ENCODE measurements at places on chromosomes 3 and 15.

GRCh38 chr3:143295201-143296080 is 175.9 kb downstream of the CHST2 start:
- no peak for DNase-seq

GRCh38 chr3:58173029-58173668 is 37.6 kb downstream of the DNASE1L3 start:
- DNase-seq, result no peak

DNA sequence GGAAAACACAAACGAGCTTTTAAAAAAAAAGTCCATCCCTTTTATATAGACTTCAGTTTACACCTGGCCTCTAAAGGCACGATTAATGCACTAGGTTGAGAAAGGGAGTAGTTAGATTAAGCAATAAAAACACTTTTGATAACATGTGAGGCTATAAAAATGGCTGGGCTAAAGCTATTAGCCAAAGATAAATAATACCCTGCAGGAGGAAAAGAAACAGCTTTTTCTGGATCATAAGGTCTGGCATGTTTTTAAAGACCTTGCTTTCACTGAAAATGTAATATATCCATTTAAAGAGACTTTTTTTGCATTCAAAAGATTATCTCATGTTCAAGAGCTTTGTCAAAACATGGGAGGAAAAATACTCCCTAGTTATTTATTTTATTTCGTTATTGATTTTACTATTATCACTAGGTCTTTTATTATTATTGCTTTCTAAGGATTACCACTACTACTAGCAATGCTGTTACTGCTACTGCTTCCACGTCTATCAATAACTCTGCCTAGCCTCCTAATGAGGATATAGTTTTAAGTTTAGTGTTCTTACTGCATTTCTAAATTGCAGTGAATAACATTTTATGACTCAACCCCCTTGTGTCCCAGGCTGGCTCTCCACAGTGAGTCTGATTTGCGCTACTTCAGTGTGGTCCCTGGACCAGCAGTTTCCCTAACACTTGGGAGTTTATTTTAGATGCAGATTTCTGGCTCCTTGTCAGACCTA is 93.4 kb downstream of the THRB start:
- no peak for DNase-seq

GRCh38 chr3:130820976-130821375 is 72.9 kb upstream of the ATP2C1 start:
- no peak for DNase-seq

GRCh38 chr15:36948982-36949381 is 151.4 kb downstream of the MEIS2 start:
- DNase-seq, result no peak

DNA sequence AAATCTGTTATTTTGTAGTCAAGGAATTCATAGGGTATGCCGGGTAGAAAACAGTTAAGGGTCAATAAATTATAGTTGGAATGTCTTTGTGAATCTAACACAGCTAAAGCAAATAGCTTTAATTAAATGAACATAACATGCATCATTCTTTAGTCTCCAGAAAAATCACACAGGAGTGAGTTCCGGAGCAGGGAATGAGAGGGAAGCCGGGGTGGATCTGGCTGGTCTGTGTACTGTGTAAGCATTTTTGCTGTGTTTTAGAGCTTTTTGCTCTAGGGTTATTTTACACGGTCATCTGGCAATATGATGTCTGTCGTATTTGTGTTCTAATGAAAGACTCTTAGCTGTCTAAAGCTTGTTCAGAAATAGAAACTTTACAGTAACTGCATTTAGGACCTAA is 57.5 kb downstream of the MED12L start:
- DNase-seq, result no peak

DNA sequence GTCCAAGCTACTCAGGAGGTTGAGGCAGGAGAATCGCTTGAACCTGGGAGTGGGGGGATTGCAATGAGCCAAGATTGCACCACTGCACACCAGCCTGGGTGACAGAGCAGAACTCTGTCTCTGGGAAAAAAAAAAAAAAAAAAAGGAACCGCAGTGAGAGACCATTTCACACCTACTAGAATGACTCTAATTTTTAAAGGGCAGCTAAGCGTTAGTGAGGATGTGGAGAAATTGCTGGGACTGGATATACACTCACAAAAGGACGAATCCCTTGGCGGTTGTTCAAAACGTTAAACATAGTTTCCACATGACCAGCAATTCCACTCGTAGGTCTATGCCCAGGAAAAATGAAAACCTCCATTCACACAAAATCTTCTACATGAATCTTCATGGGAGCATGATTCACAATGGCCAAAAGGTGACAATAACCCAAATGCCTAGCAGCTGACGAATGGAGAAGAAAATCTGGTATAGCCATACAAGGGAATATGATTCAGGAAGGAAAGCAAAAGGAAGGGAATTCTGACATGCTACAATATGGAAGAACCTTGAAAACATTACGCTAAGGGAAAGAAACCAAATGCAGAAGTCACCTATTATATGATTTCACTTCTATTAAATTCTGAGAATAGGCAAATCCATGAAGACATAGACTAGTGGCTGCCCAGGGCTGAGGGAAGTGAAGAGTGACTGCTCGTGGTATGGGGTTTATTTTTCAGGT is 127.0 kb downstream of the CHSY1 start:
- DNase-seq, result no peak

DNA sequence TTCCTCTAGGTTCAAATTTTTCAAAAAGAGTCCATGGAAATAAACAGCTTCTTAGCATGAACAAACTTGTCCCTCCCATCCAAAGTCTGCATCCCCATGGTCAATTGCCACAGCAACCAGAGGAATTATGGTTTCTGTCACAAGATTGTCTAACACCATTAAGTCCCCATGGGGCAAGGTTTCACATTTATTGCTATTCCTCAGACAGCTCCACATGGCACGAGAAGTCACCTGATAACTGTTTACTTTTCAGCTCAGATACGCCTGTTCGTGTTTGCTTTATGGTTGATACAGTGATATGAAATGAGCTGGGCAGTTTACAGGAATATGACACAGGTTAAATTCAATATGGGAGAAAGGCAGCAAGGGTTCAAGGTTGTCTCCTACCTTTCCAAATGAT is 37.9 kb upstream of the MUC13 start:
- no peak for DNase-seq

- DNase-seq, result no peak
Observed at GRCh38 chr3:196354132-196354531, 15.9 kb upstream of the TM4SF19 start.

- no peak for DNase-seq
Observed at GRCh38 chr3:130826516-130827182, 67.2 kb upstream of the ATP2C1 start.

GRCh38 chr3:17151598-17152373 is 267.0 kb downstream of the PLCL2 start:
- DNase-seq, result peak; percentile 47

DNA sequence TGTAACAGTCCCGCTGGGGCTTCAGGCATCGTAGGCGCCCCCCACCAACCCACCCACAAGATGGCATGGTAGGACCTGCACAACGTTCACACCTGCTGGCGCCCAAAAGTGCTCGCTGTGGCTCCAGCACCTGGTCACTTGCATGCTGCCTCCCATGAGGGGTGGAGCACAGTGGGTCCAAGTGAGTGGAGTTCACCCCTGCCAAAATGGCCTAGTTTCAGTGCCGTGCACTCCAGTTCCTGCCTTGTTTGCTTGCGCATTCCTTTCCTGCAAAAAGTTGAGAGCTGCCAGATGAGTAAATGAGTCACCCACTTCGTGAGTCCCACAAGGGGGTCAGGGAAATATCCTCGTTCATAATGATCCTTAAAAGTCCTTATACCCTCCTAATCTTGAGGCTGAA is 788.7 kb upstream of the DPPA4 start:
- DNase-seq, result no peak

GRCh38 chr3:170162630-170163029 is 18.9 kb downstream of the PHC3 start:
- no peak for DNase-seq

DNA sequence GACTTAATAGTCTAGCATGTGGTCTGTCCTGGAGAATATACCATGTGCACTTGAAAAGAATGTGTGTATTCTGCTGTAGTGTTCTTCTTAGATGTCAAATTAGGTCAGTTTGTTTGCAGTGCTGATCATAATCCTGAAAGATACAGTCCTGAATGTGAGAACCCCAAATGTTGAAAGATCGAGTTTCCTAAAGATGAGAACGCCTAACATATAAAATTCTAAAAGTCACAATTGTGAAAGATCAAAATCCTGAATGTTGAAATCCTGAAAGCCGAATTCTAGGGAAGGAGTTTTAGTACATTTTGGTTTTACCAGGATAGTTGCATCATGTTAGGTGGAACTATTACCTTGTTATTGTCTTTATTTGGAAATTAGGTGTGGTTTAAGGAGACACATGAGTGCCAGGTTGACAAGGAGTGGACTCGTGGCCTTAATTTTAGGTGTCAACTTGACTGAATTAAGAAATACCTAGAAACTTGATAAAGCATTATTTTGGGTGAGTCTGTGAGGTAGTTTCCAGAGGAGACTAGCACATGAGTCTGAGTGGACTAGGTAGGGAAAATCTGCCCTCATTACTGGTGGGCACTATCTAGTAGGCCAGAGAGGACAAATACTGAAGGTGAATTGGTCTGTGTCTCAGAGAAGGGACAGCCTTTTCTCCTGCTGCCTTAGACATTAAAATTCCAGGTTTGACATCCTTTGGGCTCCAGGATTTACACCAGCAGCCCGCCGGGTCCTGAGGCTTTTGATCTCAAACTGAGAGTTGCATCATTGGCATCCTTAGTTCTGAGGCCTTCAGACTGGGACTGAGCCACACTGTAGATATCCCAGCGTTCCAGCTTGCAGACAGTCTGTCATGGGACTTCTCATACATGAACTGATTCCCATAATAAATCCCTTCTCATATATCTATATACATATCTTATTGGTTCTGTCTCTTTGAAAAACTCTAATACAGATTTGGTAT is 77.1 kb downstream of the LRRC28 start:
- no peak for DNase-seq

GRCh38 chr15:30905821-30906220 is 2.1 kb downstream of the FAN1 start:
- DNase-seq, result no peak

GRCh38 chr3:187963003-187963676 is 190.8 kb upstream of the LPP start:
- DNase-seq, result no peak

DNA sequence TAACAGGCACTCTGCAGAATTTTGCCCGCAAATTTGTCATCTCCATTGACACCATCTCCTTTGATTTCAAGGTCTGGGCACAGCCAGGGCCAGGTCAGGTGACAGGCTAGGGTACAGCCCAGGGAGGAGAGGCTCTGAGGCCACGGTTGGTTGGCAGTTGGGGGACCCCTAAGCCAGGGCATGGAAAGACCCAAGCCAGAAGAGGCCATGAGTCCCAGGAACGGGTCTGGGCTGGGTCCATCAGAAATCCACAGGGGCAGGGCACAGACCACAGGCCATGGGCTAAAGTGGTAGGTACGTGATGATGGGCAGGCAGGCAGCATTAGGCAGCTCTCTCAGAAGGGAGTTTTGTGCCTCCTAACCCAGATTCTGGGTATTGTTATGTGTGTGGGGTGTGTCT is 45.8 kb downstream of the SEMA3G start:
- DNase-seq, result no peak
